Activated CD4-positive, alpha-beta T cell treated with anti-CD3 and anti-CD28 coated beads for 24 hours (primary cell): ENCODE measurements at places on chromosomes 7 and 10.

GRCh38 chr10:63670291-63670898 is 149.2 kb downstream of the REEP3 start:
- DNase-seq: no peak

GRCh38 chr10:34249634-34250033 is 565.5 kb downstream of the PARD3 start:
- no peak for DNase-seq

DNA sequence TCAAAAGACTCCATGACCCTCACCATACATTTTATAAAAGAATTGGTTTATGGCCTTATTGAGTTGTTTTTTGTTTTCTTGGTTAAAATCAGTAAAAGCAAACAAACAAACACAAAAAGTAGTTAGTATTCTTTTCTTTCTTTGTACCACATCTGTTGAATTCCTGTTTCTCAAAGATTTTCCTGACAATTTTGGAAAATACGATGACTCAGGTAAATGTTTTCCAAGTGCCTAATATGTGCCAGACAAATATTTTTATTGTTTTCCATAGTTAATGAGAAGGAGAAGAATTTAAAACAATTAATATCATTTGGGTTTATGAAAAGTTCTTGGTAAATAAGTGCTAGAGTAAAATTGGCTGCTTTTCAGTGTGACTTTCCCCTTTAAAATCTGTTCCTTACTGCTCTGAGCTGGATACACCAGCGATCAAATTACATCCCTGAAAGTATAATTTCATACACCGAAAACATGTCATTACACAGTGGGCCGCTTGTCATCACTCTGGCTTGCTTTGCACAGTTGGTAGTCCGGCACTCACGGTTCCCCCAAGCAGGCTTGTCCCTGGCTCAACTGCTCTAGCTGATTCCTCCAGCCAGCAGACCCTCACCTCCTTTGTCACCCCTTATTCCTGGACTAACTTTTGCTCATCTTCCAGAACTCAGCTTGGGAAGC is 80.5 kb downstream of the TBXAS1 start:
- DNase-seq: no peak

- DNase-seq: no peak
Observed at GRCh38 chr10:105075031-105075430, 433.9 kb downstream of the SORCS3 start.

- DNase-seq: no peak
Observed at GRCh38 chr10:4372601-4373000, 453.4 kb upstream of the AKR1E2 start.

DNA sequence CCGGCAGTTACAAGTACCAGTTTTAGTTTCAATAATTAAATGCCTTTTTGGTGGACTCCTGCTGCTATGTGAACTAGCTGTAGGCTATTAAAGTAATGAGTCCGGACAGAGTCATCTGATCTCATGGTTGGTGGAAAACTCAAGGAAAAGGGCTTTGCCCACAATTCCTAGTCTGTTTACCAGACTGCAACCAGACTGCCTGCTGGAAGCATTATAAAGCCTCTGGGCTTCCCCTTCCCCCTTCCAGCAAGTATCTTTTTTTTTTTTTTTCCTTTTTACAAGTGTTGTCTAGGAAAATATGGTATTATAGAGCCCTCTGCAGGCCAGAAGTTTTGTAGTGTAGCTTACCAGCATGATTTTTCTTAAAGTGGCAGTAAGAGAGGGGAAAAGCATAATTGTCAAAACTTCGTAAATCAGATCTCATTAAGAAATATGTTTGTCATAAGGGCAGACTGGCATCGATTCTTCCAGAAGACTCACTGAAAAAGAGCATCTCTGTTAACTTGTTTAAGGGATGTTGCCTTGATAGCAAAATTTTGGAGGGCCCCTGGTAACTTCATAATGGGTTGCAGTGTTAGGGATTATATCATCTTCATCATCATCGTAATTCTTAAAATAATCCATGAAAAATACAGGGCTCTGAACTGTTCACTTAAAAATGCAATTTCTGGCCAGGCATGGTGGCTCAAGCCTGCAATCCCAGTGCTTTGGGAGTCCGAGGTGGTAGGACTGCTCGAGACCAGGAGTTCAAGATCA is 181.3 kb downstream of the TAX1BP1 start:
- DNase-seq: no peak

DNA sequence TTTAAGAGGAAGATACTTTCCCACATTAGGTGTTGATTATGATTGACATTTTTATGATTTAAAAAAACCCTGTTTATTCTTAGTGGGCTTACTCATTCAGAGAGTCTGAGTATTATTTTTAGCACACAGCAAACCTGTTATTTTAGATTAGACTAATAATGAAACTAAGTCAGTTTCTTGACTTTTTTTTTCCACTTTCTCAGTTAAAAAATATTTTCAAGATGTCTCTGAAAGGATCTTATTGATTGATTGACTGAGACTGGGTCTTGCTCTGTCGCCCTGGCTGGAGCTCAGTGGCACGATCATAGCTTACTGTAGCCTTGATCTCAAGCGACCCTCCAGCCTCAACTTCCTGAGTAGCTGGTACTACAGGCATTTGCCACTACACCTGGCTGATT is 20.4 kb upstream of the INPP5F start:
- DNase-seq: no peak

GRCh38 chr7:66845379-66846095 is 75.5 kb upstream of the TMEM248 start:
- no peak for DNase-seq

GRCh38 chr7:11642841-11643240 is 189.2 kb downstream of the THSD7A start:
- no peak for DNase-seq

DNA sequence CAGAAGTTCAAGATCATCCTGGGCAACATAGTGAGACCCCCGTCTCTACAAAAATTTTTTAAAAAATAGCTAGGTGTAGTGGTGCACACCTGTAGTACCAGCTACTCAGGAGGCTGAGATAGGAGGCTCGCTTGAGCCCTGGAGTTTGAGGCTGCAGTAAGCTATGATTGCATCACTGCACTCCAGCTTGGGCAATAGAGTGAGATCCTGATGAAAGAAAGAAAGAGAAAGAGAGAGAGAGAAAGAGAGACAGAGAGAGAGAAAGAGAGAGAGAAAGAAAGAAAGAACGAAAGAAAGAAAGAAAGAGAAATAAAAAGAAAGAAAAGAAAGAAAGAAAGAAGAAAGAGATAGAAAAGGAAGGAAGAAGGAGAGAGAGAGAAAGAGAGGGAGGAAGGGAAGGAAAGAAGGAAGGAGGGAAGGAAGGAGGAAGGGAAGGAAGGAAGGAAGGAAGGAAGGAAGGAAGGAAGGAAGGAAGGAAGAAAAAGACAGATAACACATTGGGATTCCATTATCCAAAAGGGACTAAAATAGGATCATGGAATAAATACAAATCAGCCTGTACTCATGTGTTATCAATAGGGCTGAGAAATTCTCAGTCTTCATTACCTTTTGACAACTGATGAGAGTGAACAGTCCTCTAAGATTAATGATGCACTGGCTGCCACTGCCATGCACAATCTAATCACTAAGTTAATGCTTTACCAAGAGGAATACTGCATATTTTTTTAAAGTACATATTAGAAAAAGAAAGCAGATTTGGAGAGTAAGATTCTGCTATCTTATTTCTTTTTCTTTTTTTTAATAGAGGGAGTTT is 35.4 kb upstream of the WAC start:
- DNase-seq: no peak

GRCh38 chr10:9239298-9239697 is 1184.8 kb downstream of the GATA3 start:
- no peak for DNase-seq
